CD4-positive, alpha-beta T cell treated with Interleukin-21 for 1 hour (primary cell): ENCODE measurements at places on chromosomes 3 and 15.

GRCh38 chr15:96325541-96326327 is 4.8 kb upstream of the NR2F2 start:
- no peak for DNase-seq

GRCh38 chr3:138227650-138228049 is 40.5 kb downstream of the ARMC8 start:
- no peak for DNase-seq

GRCh38 chr15:69391046-69391757 is 22.9 kb upstream of the KIF23 start:
- no peak for DNase-seq

DNA sequence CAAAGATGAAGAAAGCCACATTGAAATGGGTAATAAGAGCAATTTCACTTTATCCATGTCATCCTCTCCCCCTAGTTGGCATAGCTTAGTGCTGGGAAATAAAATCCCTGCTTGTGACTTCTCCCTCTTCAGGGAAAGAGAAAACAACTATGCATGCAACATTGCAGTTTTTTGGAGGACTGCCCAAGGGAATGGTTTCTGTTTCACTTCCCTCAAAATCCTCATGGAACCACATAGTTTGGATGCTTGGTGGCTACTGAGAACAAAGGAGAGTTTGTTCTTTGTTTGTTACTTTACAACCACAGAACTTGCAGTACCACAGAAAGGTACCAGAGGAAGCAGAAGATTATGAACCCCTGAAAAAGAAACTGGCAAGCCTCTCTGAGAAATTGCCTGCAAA is 384.6 kb upstream of the RORA start:
- no peak for DNase-seq

GRCh38 chr3:176873261-176873660 is 324.0 kb downstream of the TBL1XR1 start:
- no peak for DNase-seq

- DNase-seq = no peak
Measured at GRCh38 chr3:164320962-164321361, 757.3 kb downstream of the SI start.

DNA sequence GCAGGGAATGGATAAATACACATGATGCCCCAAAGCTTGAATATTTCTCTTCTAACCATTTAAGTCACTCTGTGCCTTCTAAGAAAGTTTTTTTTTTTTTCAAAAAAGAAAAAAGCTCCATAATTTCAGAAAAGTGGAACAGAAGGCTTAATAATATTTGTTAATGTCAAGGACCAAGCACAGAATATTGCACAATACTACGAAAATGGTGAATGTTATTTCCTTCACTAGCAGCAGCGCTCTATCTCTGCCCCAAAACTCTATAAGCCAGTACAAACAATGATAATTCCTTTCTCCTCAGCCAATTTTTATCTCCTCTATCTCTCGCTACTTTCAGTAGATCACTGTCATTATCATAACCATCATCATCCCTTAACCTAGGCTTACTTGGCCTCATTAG is 72.7 kb downstream of the FEZF2 start:
- no peak for DNase-seq

DNA sequence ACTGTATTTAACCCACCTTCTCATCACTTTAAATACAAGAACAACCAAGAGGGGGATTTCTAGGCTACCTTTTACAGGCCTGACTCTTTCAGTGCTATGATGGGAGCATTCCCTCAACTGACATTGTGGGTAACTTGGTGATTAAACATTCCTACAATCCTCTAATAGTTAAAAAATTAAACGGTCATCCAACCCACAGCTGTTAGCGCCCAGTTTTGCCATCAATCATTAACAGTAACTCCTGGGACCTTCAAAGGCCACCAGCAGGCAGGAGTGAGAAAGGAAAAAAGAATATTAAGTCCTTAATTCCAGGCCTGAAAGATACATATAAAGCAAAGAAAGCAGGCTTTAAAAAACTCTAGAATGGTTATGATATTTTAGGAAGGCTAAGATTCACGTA is 512.1 kb downstream of the MAGI1 start:
- no peak for DNase-seq

DNA sequence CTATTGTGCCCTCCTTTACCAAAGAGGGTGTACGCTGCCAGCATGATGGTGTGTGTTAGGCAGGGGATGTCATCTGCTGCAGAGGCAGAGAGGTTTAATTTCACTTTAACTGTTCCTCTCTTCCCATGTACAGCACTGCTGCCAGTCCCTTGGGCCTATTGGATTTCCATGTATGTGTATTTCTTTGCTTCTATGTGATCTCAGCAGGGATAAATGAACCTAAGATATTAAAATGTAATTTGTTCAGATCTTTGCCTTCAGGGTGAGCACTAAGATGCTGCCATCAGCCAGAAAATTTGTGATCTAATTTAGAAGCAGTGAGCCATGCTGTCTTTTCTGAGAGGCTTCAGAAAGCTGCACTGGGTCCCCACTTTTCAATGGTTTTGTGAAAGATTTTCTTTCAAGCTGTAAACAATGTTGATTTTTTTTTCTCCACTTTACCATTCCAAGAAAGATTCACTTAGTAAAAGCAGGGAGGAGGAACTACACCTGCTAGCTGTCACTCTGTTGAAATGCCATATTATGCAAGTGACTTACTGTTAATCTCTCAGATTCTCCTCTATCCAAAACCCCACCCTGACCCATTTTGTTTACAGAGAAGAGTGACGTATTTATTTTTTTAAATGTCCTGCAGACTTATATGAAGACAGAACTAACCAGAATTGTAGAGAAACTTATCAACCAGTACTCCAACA is 261.9 kb downstream of the TBL1XR1 start:
- no peak for DNase-seq

- DNase-seq = no peak
Measured at GRCh38 chr3:57085211-57085610, 24.7 kb downstream of the SPATA12 start.

- DNase-seq = no peak
Measured at GRCh38 chr3:193731656-193732055, 138.6 kb downstream of the OPA1 start.

DNA sequence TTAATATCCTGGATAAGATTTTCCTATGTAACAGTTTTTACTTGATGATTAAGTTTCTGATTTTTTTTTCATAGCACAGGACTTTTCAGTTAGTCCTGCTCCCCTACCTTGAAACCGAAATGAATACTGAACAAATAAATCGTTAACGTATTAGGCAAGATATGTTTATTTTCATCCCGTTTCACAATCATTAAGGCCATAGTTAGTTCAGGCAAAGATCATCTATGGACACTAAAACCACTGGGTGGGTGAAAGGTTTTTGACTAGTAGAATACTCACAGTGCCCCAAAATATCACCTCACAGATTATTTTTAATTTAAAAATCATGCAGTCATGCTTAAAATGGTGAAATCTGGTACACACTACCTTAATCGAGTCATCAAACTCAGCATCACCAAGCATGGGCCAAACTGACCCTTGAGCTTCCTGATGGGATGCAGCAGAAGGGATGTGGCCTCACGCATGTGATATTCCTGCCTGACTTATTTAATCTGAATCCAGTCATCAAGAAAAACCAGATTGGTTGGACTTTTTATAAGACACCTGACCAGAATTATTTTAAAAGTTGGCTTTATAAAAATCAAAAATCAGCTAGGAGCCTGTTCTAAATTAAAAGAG is 365.0 kb downstream of the LPP start:
- no peak for DNase-seq

DNA sequence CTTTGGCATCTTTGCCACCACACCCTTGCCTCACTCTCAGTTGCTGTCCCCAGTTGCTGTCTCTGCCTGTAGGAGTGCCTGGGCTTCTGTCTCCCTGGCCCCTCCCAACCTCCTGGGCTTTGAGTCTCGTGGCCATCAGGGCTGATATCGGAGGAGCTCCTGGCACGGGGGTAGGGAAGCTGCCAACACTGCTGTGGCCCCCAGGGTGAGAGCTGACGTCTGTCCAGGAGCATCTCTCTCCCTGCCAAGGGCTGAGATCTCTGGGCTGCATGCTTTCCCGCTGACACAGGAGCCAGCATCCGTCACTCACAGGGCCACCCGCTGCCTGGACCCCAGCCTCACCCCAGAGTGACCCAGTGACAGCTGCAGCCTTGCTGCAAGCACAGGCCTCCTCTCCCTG is 47.4 kb downstream of the EXOG start:
- DNase-seq = no peak

DNA sequence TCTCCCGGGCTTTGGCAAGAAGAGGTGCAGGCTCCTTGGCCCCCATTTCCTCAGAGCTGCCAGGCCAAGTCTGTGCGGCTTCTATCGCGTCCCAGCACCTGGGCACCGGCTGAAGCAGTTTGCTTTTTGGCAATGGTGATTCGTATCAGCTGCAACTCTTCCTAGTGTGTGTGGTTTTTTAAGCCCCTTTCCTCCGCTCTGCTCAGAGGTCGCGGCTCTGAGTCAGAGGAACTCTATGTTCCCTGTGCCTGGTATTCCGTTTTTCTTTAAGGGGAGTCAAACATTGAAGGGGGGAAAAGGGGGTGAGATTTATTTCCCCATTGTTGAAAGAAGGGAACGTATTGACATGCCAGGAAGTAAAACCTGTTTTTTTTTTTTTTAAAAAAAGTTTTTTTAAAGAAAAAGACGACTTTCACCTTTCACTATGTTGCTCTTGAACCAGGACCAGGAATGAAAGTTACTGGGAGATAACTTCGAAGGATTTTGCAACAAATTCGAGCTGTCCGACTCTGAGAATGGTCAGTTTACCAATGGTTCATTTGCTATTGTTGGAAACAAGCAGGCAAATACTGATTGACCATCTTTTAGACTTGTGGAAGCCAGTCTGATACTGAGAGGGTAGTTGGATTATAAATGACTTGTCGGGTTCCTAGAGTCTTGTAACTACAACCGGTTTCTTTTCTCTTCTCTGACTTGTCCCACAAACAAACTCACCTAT is 1.1 kb downstream of the ARMC8 start:
- no peak for DNase-seq

DNA sequence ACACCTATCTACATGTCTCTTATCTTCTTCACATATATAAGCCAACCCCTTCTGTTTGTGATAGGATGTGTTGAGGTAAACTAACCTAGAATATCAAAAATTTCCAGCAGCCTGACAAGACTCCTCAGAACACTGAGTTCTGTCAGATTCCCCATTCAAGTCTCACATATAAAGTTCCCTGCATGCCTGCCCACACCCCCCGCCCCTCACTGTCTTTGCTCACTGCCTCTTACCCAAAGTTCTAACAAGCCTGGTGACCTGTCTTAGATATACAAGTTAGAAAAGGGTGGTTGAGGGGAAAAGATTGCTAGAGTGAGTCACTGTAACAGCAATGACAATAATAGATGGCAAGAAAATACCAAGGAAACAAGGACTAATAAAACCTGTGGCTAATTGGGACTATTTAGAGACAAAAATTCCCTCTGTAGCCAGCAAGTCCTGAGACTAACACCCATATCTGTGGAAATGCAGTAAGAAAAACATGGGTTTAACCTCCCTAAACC is 40.1 kb downstream of the FBXO22 start:
- DNase-seq = no peak

DNA sequence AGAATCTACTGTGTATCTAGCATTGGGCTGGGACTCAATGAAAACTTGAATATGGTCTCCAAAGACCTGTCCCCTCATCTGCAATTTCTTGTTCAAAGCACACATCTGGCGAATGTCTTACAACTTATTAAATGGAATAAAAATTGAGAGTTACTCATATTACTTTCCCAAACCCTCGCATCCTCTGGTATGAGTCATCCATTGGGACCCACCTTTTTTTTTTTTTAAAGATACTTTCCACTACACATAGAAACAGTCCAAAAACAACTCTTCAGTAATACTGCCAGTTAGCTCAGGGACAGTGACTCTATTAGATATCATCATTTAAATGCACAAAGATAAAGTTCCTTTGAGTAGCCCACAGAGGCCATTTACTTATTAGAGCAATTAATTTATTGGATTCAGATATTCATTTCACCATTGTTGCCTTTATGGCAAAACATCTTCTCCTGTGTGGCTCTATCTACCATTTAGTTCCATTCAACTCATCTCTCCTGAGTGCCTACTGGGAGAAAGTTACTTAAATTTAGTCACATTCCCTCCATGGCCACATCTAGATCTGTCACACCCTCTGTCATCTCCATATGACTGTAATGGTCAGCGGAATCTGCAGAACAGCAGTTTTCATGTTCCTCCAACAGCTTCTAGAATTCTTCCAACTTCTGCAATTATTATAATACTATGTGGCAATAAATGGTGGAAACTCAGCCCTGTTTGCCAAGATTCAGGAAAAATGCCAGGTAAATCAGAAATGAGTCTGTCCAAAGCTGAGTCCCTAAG is 77.9 kb upstream of the ARHGEF3 start:
- no peak for DNase-seq

DNA sequence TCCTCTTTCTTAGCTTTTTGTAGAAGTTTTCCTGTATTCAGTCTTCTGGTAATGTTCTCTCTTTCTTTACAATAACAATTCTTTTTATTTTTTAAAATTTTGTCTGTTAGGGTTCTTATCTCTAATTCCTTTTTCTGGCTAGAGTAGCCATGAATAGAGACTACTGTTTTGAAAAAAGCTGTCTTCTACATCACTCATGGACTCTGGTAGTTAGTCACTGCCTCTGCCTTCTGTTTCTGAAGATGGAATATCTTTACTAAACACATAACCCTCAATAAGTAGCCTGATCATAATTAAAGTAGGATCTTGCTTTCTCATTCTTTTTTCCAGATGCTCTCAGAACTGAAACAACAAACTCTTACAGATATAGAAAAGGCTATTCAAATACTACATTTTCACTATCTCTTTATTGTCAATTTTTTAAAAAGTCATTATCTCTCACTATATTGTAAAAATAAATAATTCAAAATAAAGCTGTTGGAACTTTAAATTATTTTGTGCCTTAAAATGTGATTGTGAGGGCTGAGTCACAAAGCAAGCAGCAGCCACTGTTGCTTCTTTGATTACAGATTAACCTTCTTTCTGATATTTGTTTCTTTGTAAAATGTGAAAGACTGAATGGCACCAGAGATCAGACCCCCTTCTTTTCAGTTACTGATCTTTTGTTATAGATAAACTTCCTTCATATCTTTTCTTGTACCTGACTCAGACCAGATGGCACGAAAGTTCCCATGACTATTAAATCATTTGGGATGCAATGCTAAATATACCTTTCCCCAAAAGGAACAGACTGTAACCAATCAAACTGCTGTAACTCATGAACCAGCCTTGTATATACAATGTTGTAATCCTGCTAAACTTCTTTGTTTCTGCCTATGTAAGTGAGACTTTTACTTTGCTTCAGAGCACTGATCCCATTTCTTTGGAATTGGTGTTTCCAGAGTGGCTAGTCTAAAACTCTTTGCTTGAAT is 1159.5 kb downstream of the IGSF11 start:
- DNase-seq = no peak

- DNase-seq = no peak
Measured at GRCh38 chr15:49964061-49964460, 155.0 kb downstream of the ATP8B4 start.
